ENCODE measurements at places on chromosomes 2 and 18.

DNA sequence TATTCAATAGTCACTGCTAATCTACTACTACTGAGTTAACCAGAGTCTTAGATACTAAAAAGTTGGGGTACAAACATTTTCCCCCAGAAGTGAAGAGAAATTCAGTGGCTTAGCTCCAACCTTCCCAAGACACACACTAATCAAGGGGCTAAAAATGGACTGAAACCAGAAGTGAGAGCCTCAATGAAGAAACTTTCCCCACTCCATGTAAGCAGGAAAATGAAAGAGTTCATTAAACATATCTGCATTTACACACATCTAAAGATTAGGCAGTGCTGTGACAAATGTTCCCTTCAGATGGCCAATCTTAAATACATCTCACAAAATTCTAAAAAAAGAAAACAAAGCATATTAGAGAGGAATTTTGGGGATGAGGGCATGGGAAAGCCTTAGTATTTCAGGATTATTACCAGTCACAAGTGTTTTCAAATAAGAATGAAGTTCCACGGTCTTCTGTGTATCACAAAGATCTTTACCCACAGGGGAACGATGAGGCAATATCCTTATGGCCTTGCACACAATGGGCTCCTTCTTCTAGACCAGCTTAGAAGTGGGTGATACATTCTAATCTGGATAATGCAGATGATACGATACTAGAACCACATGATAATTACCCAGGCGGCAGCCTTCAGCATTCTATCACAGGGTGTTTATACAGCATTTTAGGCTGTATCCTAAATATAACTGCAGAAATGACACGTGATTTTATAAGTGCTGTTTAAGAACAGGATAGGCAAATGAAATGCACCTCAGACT is 17.1 kb downstream of the ANKRD44 start:
- DNase-seq = no peak

- no peak for DNase-seq
These were observed 109.8 kb downstream of the CCDC178 start for GRCh38 chr18:33330711-33331110.

- no peak for DNase-seq
These were observed 24.3 kb upstream of the PSME4 start for GRCh38 chr2:53994818-53995808.

- DNase-seq = no peak
These were observed 30.2 kb downstream of the ITSN2 start for GRCh38 chr2:24330161-24330560.

DNA sequence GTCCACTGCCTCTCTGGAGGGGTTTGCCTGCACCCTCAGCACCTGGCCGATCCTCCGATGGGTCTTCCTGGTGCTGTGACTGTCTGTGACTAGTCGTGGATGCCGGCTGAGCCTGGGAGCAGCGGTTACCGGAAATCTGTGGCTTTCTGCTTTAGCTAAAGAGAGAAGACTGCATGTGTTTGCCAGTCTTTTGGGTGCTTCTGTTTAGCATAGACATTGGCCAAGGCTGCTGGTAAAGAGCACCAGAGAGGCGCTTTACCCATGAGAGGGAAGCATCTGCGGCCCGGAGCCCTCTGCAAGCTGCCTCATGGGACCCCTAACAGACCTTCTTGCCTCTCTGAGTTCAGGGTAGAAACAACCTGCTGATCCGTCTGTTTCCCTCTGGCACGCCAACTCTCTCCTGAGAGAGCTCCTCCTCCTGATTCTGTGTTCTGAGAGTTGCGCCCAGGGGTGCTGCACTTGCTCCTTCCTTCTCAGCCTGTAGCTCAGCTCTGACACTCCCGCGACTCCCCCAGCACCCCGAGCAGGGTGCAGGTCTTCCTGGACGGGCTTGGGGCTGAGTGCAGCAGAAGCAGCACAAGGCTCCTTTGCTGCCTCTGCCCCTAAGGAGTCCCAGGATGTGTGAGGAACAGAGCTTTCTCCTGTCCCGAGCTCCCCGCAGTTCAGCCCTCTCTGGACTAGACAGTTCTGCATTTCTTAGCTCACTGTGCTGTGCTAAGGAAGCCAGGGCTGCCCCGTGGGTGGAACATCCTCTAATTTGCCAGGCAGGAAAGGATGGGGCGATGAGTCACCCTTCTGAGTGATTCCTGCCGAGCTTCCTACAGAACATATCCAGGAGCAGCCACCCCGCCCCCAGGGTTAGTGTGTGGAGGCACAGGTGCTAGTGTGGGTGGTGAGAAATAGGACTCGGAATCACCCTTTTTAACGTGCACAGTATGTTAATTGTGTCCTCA is 203.2 kb downstream of the SH3RF3 start:
- peak; percentile 95 for DNase-seq

DNA sequence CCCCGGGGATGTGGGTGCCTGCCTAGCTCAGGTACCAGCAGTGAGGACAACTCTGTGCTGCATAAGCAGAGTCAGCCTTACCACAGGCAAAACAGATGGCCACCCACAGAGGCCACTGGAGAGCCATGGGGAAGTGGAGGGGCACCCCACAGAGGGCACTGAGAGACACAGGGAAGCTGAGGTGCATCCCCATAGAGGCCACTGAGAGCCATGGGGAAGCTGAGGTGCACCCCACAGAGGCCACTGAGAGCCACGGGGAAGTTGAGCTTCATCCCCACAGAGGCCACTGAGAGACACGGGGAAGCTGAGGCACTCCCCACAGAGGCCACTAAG is 134.1 kb upstream of the EPAS1 start:
- no peak for DNase-seq

DNA sequence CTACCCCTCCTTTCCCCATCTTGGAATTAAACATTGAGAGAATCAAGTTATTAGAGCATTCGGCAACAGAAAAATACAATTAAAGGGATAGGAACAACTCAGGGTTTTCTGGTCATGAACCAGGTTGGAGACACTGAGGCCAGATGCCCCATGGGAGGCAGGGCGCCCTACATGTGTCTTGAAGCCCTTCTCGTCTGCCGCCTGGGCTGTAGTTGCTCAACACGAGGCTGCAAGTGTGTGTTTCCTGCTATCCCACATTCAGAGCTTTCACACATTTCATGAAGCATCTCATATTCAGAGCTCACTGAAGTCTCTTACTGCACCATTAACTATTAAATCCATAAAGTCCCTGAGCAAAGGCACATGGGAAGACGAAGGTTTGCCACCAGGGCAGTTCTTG is 28.8 kb downstream of the TTC39C start:
- no peak for DNase-seq

GRCh38 chr2:71479261-71479660 is 25.9 kb downstream of the DYSF start:
- no peak for DNase-seq

DNA sequence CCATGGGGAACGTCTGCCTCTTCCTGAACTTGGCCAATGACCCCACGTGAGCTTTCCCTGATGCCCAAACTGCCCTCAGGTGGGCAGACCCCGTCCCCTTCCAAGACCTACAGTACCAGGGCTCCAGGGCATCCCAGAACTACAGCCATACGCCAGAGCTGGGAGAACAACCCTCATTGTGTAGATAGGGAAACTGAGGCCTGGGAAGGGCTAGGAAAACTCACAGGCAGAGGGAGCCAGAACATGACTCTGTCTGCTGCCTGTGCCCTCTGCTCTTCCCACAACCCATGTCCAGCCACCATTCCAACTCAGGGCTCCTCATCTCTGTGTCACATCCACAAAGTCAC is 16.8 kb upstream of the ANKRD53 start:
- DNase-seq = no peak
